Femur (tissue), 1 donor: ENCODE measurements at places on chromosomes 5 and 9.

DNA sequence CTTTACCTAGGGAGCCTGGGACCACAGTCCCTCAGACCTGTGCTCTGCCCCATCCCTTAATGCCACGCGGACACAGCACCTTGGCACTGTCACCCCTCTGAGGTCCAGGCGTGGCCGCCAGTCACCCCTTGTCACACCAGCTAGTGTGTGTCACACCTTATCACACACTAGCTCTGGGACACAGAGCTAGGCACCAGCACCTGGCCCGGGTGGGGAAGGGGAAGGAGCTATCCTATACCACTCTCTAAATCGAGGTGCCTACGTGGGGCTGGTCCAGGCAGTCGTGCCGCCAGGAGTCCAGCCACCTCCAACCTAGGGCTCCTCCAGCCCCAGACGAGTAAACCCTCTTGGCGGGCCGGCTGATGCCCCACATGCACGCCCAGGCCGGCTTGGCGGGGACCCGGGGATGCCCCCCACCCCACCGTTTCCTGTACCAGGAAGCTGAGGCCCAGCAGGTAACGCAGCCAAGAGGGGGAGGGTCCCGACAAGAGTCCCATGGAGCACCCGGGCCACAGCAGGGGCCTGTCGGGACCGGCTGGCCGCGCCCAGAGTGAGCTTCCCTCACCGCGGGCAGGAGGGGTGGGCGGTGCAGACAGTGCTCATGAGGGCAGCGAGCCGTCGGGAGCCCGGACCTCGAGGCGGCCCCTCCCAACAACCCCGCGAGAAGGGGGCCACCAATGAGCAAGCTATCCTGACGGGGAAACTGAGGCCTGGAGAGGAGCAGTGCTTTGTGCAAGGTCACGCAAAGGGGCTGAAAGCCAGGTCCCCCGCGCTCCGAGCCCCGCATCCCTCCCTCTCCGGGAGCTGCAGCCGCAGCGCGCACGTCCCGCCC is 550 bp downstream of the CORO2A start:
- DNase-seq: no peak

- no peak for DNase-seq
Measured at GRCh38 chr5:83967417-83967816, 246.8 kb upstream of the HAPLN1 start.

- DNase-seq: no peak
Measured at GRCh38 chr9:14511452-14511851, 181.8 kb downstream of the ZDHHC21 start.

DNA sequence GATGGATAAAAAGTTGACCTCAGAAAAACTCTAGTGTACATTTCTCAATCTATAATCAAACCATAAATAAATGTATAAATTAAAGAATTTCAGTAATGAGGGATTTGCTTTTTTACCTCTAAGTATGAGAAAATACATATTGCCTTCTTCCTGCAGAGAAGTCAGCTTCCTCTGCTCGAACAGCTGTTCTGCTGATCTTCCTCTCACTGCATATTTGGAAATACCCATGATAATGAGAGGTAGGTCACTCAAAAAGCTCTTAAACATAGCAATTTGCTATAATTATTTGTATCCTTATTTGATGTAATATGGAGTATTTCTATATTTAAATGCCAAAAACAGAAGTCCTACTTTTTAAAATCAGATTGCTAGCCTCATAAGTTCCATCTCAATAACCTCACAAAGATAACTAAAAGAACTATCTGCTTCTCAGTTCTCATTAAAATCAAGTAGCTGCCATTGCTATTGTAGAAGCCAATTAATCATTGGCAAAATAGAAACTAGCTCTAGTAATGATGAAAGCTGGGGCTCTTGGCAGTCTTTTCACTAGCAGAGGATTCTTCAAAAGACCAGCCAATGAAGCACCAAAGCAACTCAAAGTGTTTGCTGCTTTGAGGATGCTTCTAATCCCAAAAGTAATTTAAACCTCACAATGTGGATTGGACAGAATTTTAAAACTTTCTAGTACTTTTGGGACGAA is 35.7 kb upstream of the OR13D1 start:
- no peak for DNase-seq

GRCh38 chr9:7961076-7961475 is 161.5 kb upstream of the DMAC1 start:
- no peak for DNase-seq

DNA sequence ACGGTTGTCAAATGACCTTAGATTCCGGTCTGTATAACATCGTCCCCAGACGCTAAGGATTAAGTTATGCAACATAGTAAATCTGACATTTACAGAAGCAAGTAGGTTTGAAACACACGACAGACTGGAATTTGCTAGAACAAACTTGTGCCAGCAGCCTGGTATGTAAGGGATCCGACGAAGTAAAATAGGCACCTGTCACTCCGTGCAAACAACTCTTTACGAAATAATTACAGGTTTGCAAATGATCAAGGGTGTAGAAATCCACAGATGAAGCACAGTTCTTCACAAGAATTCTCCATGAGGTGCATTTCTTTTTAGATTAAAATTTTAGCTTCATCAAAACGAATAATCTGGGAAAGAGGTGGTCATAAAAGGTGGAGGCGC is 508 bp downstream of the MOCS2 start:
- no peak for DNase-seq

DNA sequence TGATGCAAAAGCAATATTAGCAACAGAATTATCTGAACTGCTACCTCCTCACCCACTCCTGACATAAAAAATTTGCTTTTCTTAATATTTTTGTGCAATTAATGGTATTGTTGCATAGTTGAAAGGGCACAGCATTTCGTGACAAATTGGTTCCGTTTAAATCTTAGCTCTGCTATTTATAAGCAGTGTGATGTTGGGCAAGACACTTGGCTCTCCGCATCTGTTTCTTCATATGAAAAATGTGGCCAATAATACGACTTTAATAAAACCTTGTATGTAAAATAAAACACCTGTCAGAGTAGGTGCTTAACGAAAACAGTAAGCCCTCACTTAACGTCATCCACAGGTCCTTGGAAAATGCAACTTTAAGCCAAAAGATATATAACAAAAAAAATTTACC is 4.2 kb downstream of the TMEM167A start:
- DNase-seq: no peak

GRCh38 chr9:4862506-4863250 is 69.9 kb downstream of the RCL1 start:
- DNase-seq: no peak

GRCh38 chr5:144308906-144309670 is 138.4 kb downstream of the KCTD16 start:
- DNase-seq: no peak

DNA sequence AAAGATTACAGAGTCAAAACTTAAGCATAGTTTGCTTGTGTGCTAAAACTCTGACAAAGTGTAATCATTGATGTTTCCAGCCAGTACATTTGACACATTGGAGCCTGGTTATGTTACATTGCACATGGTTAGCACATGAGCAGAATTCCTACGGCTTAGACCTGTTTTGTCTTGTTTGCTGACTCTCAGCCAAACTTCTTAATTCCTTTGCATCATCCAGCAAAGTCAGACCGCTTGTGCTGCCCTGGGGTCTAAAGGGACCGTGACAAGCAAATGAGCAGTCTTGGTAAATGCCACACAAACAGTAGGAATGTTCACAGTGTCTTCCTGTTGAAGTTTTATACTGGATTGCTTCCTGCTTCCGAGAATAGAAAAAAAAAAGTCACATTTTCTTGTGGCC is 72.0 kb upstream of the ENTREP1 start:
- no peak for DNase-seq
